Breast epithelium (tissue), 4 donors: ENCODE measurements at places on chromosomes 3 and 15. TPM values are rescaled to one million over a fixed set of nuclear protein-coding genes. Genes with fewer than 3 reads are reported as not detected.

GRCh38 chr3:155675094-155675493 lies 69.8 kb downstream of the PLCH1 start:
- DNase-seq = no peak

DNA sequence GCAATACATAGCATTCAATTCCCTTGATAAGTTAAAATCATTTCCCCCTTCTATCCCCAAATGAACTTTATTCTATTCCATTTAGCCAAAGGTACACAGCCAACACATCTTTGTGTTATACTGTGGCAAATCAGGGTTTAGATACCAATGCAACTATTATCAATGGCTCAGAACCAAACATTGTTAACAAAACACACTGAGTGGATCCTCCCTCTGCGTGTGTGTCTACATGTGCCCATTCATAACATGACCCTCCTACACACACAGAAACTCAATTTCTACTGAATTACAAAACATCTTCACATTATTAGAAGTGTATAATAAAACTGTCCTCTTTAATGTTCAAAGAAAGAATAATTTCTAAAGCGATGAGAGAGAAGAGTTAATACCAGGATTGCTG lies 1.3 kb downstream of the TTBK2 start:
- DNase-seq = no peak

- no peak for DNase-seq
Observed at GRCh38 chr15:27485265-27485664, 514.3 kb downstream of the GABRG3 start.

TGM5 gene
- total RNA-seq = 3.1 TPM
